Thyroid gland (tissue), 4 donors: ENCODE measurements at places on chromosomes 3 and 15.
A peak's percentile ranks its signal among the peaks of the same experiment; 100 is the strongest.

- no peak for DNase-seq
These were observed 1.0 kb upstream of the CD200R1L start for GRCh38 chr3:112847692-112848091.

- no peak for DNase-seq
These were observed 38.3 kb downstream of the HCN4 start for GRCh38 chr15:73330206-73331051.

DNA sequence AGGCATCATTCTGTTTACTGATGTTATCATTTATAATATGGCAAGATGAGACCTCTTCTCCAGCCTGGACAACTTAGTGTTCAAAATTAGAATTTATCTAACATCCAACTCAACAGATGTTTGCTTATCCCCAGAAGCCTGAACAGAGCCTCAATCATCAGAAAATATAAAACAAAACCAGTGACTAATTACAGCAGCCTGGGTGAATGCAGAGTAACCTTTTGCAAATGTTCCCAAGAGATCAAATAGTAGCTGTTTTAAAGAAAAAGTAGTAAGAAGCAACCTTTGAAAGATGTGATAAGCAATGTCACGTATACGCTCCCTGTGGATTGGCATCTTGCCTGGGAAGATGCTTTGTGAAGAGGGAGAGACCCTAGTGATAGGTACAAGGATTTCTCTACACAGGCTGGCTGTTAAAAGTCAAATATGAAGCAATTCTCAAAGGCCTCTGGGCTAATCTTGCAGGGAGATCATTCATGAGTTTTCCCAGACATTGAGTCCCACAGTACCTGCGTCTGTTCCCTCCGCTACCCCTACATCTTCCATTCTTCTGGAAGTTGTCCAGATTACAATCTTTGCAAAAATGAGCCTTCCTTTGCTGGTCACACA is 39.3 kb upstream of the PRICKLE2 start:
- no peak for DNase-seq

GRCh38 chr3:21697707-21698106 is 53.3 kb downstream of the ZNF385D start:
- DNase-seq, result no peak

GRCh38 chr15:62483814-62484213 is 318.7 kb upstream of the C2CD4B start:
- DNase-seq, result no peak

DNA sequence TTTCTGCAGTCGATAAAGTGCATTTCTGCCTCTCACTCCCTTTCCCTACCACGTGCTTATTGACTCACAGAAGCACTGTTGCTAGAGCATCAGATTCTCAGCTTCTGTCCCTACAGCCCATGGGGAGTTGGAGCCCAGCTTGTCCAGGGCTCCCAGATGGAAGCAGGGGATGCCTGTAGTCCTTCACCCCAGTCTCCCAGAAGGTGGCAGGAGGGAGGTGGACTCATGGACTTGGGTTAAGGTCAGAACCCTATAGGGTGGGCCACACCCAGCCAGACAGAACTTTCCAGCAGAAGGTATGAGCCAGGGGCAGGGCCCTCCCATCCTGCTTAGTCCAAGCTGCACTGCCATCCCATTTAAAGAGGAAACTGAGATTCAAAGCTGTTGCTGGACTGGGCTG is 33.1 kb upstream of the SEMA3F start:
- no peak for DNase-seq

GRCh38 chr3:129033151-129033550 is 27.4 kb upstream of the GP9 start:
- no peak for DNase-seq

DNA sequence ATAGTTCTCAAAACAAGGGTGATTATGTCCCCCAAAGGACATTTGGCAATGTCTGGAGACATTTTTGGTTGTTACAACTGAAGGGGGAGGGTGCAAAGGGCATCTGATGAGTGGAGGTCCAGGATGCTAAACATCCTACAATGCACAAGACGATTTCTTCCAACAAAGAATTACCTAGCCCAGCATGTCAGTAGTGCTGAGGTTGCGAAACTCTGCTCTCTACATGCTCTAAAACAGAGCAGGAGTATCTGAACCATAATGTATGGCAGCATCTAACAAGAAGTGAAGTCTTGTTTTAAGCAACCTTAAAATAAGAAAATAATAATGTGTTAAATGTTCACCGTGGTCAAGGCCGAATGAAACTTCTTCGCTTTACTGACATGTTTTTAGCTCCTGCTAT is 7.0 kb downstream of the GYG1 start:
- no peak for DNase-seq

GRCh38 chr3:151282921-151283320 is 4.6 kb upstream of the P2RY14 start:
- no peak for DNase-seq

DNA sequence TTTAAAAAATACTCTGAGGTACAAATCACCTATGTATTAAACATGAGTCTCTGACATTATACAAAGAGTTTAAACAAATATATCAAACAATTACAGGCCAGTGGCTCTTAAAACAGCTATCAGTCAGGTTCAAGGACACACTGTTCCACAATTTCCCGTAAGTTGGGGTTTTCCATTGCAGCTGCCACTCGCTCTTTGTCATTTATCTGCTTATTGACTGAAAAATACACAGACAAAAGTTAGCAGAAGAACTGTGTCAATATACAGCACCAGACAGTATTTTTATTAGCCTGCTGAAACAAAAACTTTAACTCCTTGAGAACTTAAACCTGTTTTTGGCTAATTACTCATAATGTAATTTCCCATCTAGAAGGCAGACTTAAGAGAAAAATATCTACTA is 20.8 kb downstream of the CIAO2A start:
- DNase-seq, result no peak

GRCh38 chr3:133996996-133997395 is 32.7 kb downstream of the SLCO2A1 start:
- DNase-seq, result no peak

DNA sequence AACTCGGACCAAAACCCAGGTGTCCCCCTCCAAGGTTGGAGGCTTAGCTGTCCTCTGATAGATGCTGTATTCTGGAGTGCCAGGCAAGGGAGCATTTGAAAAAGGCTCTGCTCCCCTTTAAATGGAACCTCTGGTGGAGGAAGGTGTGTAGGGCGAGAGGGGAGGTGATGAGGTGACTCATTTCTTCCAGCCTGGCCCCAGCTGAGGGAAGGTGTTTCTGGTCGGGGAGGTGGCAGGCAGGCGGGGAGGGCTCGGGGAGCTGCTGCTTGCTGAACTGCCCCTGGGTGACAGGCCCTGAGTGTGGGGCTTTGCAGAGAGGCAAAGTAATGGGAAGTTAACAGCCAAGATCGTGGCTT is 18.8 kb downstream of the PSTPIP1 start:
- DNase-seq, result no peak

DNA sequence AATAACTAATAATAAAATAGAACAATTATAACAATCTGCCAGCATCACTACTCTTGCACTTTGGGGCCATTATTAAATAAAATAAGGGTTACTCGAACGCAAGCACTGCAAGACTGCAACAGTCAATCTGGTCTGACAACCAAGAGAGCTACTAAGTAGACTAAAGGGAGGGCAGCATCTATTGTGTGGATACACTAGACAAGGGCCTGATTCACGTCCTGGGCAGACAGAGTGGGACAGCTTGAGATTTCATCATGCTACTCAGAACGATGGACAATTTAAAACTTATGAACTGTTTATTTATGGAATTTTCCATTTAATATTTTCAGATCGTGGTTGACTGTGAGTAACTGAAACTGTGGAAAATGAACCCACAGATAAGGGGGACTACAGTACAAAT is 39.5 kb downstream of the TNIK start:
- DNase-seq, result no peak

- peak; percentile 5 for DNase-seq
These were observed 42.8 kb downstream of the NR2C2 start for GRCh38 chr3:14989943-14990779.

DNA sequence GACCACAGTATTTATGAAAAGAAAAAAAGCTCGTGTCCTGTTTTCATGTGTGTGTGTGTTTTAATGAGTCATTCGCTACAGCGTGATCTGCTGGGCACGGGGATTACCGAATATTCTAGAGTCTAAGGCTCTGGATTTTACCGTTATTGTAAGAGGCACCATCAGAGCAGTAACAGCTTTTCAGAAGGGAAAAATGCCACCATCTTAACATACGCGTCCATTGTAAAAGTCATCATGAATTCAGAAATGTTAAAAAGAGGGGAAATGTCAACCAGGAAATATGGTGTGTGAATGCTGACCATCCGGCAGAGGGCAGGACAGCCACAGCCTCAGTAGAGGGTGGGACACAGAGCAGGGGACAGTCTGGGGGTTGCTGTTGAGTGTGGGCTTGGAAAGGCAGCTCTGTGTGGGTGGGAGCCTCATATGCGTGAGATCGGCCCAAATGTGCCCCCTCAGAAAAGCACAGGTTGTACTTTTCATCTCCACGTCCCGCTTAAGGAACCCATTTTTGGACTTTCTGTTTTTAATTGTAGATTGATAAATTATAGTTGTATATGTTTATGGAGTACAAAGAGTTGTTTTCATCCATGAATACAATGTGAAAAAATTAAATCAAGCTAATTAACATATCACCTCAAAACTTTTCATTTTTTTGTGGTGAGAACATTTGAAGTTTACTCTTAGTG is 69.6 kb downstream of the ASB7 start:
- no peak for DNase-seq

- DNase-seq, result no peak
These were observed 31.1 kb upstream of the DYNC1LI1 start for GRCh38 chr3:32601722-32602121.

- DNase-seq, result no peak
These were observed 30.2 kb upstream of the OCA2 start for GRCh38 chr15:28129231-28129848.

DNA sequence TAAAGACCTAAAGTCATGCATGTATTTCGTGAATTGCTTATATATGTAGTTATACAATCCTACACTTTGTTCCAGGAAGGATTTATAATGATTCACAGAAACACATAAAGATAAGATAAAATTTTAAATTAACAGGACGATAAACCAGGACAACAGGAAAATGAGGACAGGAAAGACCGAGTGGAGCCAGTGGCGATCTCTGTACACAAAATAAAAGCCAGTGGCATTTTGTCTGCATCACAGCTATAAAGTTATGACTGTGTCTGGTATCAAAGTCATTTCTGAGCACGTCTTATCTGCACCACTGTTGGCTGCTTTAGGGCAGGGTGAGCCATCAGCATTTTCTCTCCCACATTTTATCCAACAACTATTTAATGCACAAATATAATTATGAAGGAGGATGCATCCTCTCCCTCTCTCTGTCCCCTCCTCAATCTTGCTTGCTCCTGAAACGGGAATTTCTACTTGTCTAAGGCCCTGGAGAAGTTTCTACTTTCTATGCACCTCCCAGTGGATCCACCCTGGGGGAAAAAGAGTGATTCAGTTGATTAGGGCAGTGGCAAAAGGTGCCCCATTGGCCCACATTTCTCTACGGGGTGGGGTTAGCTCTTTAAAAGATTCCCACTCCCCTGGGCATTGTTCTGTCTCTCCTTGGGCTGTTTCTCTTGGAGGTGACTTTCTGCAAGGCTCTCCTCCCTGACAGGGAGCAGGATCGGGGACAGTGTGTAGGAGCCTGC is 159.4 kb upstream of the UBE2E1 start:
- DNase-seq, result no peak

GRCh38 chr3:49806850-49807249 is 3.8 kb downstream of the INKA1 start:
- no peak for DNase-seq

- no peak for DNase-seq
These were observed 17.1 kb upstream of the DUSP7 start for GRCh38 chr3:52073490-52073889.

GRCh38 chr15:91128016-91128415 is 28.0 kb downstream of the SV2B start:
- no peak for DNase-seq

DNA sequence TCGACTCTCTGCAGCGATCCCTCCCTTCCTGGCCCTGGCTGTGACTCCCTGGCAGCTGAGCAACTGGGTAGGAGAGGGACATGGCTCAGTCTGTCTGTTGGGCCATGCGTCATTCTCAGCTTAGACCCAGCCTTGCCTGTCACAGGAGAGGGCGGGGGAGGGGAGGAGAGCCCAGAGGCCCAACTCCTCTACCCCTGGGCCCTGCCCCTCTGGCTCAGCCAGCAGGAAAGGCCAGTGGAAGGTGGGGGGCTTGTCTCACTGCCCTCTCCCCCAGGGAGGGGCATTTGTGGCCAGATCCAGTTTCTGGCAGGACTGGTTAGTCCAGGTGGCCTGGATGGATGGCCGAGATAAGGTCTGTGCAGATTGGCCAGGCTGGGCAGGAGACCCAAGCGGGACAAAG is 31.6 kb downstream of the DNAJB8 start:
- DNase-seq, result no peak

- peak; percentile 79 for DNase-seq
These were observed 20.7 kb downstream of the USP13 start for GRCh38 chr3:179673523-179673922.

- DNase-seq, result peak; percentile 47
These were observed 31.4 kb upstream of the PRTG start for GRCh38 chr15:55774113-55774970.

DNA sequence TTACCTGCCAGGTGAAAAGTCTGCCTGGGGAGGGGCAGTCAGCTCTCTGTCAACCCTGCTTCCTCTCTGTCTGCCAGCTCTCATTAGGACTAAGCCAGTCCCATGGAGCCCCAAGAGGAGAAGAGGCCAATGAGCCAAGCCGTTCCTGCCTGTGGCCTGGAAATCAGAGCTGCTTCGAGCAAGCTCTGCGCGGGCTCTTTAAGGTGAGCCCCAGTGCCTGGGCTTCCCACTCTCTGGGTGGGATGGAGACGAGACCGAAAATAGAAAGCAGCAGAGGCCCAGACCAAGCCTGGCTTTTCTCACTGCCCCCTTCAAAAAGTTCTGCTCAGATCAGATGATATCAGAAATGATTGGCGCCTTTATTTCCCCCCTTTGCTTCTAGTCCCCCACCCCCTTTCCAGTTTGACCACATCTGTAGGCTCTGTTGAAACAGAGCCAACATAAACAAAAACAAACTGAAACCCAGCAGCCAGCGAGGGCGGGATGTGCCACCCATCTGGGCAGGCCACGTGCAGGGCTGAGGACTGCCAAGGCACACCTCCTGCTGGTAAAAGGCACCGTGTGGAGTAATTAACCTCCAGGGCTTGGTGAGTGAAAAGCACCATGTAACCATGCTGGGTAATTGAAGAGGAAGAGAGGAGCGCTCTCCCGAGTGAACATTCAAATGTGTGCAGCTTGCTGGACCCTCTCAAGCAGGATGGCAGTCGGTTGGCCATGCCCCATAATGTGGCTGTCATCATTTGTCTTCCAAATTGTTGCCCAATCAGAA is 471.0 kb upstream of the PROK2 start:
- peak; percentile 63 for DNase-seq

- DNase-seq, result no peak
These were observed 150.6 kb downstream of the KCNMB2 start for GRCh38 chr3:178686826-178687225.

GRCh38 chr15:68693071-68693470 is 114.3 kb downstream of the CORO2B start:
- DNase-seq, result no peak
